ENCODE measurements at places on chromosomes 6 and 20.

GRCh38 chr20:38610521-38610920 lies 8.9 kb downstream of the ARHGAP40 start:
- no peak for DNase-seq

- no peak for DNase-seq
Measured at GRCh38 chr6:90425161-90425641, 128.6 kb upstream of the BACH2 start.

- DNase-seq = no peak
Measured at GRCh38 chr6:18511211-18511610, 124.1 kb downstream of the RNF144B start.

- no peak for DNase-seq
Measured at GRCh38 chr6:137775720-137776119, 91.3 kb upstream of the TNFAIP3 start.

- DNase-seq = no peak
Measured at GRCh38 chr6:84492241-84493165, 265.1 kb upstream of the CEP162 start.

- DNase-seq = no peak
Measured at GRCh38 chr6:85580878-85581267, 12.8 kb downstream of the SNX14 start.

GRCh38 chr6:45812922-45813321 lies 202.7 kb downstream of the CLIC5 start:
- no peak for DNase-seq

- DNase-seq = no peak
Measured at GRCh38 chr6:27279513-27280063, 32.1 kb downstream of the PRSS16 start.

DNA sequence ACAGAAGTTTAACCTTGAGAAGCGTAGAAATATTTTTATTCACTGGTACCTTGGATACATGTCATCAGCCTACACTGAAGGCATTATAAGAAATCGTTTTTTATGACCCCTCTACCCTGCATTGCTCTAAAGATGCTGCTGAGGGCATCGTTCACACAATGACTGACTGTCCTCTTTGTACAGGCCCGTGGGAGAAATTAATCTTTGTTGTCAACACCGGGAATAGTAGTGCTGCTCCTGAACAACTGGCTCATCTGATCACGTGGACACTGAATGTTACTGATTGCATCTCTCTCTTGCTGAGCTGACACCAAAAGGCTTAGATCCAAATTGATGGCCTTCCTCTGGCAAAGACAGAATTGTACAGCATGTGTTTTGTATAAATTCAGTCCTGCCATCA lies 157.1 kb upstream of the SMLR1 start:
- DNase-seq = no peak

- DNase-seq = no peak
Measured at GRCh38 chr20:37894454-37894853, 8.5 kb upstream of the VSTM2L start.
